GM20000 (cell line): ENCODE measurements at places on chromosomes 7 and 10.

DNA sequence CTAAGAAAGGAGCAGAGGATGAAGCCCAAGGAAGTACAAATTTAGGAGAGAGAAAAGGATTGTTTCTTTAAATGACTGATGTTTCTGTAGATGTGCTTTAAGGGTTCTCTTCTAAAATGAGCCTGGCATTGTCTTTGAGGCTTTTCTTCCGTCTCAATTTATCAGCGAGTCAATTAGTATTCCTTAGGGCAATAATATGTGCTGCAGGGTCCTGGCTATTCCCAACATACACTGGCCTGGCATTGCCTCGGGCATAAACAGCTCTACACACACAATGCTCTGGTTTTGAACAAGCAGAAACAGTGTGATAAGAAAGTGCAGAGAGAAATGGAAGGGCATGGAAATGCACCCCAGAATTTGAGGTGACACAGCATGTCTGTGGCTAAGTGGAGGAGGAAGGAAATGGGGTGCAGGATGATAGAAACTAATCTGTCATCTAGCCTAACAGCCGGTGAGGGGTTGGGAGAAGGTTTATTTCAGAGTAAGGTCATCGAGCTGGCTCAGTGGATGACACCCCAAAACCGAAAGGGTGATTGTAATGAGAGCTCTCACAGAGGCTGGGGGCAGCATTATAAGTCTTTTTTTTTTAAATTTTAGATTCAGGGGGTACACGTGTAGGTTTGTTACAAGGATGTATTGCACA, 67.5 kb upstream of the ARHGAP21 start:
- no peak for DNase-seq

- no peak for DNase-seq
Measured at GRCh38 chr10:21764466-21765189, 230.6 kb downstream of the MLLT10 start.

DNA sequence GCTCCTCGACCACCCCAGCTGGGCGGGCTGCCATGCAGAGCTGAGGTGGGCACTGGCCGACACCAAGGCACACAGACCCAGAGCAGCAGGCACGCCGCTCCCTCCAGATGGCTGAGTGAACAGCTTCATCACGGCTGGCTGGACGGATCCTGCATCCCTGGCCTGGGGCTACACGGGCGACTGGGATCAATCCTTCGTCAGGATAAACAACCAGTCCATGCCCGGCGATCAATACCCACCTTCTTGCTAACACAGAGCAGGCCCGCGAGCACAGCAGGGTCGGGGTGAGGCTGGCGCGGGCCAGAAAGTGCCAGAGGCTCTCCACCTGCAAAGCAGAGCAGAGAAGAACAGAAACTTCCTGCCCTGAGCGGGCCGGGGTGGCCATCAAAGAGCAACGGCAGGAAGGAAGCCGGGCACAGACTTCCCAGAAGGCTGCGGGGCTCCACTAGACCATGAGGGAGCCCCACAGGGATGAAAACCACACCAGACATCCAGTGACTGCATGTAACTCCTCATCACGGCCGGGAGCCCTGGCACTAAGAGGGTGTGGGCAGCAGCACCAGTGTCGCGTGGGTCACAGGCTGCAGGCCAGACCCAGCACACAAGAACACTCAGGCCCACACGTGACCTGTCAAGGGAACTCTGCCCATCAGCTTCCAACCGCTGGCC, 166.4 kb downstream of the MAD1L1 start:
- DNase-seq, result peak; percentile 65

- DNase-seq, result no peak
Measured at GRCh38 chr7:156378806-156379205, 261.8 kb upstream of the RNF32 start.

DNA sequence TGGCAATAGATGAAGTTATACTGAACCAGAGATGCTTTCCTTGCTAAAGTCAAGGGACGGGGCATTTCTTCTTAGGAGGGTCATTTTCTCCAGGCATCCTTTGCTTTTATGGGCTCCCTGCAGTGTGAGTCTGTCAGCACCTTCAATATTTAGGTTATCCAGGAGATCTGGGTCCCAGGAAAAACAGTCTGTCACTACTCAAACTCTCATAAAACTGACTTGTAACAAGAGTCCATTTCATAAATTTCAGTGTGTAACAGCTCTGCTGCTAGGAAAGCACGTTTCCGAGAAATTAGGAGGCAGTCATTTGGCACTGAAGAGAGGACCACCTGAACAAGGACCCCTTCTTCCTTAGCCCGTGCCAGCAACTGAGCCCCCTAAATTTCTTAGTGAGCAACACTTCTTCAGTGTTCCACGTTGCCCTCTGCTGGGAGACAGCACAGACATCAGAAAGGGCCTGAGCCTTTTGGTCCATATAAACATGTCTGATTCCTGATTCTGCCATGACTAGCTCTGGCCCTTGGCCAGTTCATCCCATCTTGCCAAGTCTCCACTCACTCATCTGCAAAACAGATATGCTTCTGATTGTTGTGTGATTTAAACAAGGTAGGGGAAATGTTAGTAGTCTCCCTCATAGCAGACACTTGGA, 7.2 kb downstream of the GCC1 start:
- no peak for DNase-seq

GRCh38 chr10:63666836-63667383, 145.7 kb downstream of the REEP3 start:
- peak; percentile 56 for DNase-seq

DNA sequence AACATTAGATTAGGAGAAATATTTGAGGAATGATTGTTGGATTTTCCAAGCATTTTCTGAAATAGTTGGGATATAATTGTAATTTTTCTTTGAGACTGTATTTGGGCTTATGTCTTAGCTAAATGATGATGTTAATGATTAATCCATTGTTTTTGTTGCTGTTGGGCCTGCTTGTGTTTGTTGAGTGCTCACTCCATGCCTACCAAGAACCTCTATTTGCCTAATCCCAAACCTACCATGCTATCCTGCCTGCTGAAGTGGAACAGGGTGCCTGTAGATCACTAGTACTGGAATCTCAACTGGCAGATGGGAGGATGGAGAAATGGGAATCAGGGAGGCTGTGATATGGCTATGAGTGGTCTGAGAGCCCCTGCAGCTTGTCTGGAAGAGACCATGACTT, 565.5 kb downstream of the SORCS3 start:
- no peak for DNase-seq

DNA sequence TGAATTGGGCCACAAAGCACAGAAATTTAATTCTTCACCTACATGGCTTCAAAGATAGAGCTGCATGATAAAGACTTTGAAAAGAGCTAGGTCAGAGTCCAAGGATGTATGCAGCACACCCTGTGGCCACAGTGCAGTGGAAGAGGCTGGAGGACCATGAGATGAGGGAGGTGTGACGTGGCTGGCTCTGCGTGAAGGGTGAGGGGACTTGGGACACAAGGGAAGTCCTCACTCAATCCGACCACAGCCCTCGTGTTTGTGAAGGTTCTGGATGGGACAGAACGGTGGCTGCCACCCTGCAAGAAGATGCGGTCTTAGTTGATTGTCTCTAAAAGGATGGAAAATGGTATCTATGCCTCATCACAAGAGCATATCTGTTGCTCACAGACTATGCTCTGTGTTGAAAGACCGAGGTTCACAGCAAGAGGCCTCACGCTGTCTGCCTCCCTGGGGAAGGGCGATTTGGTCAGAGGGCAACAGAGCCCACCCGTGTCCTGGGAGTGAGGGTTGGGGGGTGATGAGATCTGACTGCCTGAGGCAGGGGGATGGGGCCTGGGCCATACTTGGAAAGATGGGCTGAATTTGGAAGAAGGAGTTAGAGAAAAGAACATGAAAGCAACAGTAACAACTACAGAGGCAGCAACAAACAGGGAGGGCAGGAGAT, 174.4 kb upstream of the SHH start:
- no peak for DNase-seq

- DNase-seq, result no peak
Measured at GRCh38 chr7:92325173-92325572, 79.4 kb downstream of the ANKIB1 start.

GRCh38 chr7:372932-373791, 83.2 kb downstream of the FOXL3 start:
- no peak for DNase-seq

DNA sequence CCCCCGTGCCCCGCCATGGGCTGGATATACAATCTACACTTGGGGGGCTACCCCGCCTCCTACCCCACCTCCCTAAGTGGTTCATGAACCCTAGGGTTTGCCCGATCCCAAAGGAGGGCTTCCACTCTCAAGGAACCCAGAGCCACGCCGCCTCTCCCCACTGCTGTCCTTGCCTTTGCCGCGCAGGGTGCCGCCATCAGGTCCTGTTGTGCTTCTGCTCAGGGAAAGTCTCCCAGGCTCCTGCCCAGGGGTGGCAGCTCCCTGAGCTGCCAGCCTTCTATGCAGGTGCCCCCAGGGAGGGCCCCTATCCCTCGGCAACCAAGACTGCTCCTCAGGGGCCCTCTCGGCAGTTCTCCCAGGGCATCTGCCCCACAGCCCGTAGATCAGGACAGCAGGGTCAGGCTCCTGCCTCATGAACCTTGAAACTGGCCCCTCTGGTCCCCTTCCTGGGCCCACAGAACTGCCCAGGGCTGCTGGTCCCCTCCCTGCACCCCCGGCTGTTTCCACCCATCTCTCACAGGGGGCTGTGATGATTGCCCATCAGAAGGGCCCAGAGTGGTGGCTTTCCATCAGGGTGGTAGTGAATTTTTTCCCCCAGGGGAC, 13.0 kb upstream of the PCBD1 start:
- DNase-seq, result no peak

DNA sequence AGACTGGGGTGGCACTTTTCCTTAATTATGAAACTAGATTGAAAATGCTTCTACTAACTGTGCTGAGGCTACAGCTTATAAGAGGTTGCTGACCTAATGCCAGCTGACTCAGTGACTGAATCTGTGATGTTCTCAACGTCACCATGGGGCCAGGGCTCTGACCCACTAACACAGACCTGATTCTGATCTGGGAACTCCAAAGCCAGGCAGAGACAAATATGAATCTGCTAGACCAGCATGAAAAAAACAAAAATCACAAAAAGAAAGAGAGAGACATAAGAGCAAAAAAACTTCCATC, 16.1 kb downstream of the USP6NL start:
- no peak for DNase-seq

- DNase-seq, result peak; percentile 3
Measured at GRCh38 chr7:95046494-95047240, 139.3 kb downstream of the PPP1R9A start.

- no peak for DNase-seq
Measured at GRCh38 chr10:130792096-130792845, 519.2 kb downstream of the TCERG1L start.

DNA sequence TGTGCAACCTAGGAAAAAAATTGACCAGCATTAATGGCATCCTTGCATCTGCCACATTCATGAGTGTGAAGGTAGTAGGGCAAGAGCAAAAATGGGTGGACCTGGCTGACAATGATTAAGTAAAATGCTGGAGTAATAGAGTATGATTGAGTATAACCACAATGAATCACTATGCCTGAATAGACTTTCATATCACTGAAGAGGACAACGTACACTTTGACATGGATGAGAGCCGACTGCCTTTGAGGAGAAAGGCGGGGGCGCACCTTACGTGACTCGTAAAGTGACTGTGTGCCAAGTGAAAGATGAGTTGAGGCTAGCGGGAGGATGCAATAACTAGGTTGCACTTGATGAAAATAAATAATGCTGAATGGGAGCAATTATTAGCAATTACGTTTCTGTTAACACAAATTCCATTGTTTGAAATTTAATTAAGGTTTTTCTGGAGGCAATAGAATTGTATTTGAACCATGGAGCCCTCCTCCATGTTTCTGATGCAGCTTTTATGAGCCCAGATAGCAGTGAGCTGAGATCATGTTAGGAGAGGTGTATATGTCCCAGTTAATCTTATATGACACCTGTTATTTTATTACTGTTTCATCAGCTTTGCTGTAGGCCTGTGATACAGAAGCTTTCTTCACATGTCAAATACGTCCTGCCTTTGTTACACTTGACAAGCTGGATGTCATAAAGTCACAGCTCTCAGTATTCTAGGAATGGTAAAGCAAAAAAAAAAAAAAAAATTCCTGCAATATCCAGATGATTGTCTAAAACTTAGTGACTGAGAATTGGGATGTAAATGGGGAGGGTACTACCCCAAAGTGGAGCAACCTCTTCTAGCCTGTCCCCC, 596.5 kb downstream of the NXPH1 start:
- DNase-seq, result no peak

GRCh38 chr7:138814816-138815332, 16.9 kb upstream of the ATP6V0A4 start:
- no peak for DNase-seq

- DNase-seq, result no peak
Measured at GRCh38 chr7:37728747-37729146, 45.2 kb downstream of the GPR141 start.

DNA sequence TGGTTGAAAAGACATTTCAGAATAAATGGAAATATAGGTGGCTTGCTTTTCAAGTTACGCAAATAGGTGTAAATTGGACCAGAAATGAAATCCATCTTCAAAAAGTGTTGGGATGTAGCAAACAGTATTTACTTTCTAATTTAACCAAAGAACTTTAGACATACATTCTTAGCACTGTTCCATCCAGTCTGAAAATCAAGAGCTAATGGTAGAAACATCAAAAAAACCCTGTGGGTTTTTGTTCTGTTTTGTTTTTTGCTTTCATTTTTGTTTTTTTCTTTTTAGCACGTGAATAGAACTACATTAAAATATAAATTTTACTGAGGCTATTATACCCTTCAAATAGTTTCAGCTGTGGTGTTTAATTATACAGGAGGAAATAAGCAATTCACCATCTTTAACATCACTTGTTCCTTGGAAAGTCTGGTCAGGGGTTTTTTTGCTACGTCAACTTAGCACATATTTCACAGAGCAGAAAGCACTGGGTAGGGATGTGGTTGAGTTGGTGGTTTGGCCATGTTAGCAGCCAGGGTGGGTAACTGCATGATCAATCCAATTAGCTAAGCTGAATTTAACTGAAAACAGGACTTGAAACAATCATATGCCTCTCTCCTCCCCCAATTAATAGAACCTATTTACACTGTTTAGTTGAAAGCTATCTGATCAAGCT, 275.4 kb upstream of the PFKP start:
- no peak for DNase-seq

GRCh38 chr7:36711256-36711655, 13.0 kb downstream of the AOAH start:
- no peak for DNase-seq

GRCh38 chr7:26449175-26450165, 157.8 kb downstream of the SNX10 start:
- no peak for DNase-seq

GRCh38 chr10:121303287-121303890, 294.9 kb downstream of the FGFR2 start:
- DNase-seq, result no peak

GRCh38 chr10:101073631-101074030, 11.8 kb downstream of the KAZALD1 start:
- no peak for DNase-seq

- no peak for DNase-seq
Measured at GRCh38 chr7:139772115-139772514, 5.7 kb downstream of the HIPK2 start.

- DNase-seq, result no peak
Measured at GRCh38 chr10:86647773-86648703, 6.3 kb upstream of the OPN4 start.

DNA sequence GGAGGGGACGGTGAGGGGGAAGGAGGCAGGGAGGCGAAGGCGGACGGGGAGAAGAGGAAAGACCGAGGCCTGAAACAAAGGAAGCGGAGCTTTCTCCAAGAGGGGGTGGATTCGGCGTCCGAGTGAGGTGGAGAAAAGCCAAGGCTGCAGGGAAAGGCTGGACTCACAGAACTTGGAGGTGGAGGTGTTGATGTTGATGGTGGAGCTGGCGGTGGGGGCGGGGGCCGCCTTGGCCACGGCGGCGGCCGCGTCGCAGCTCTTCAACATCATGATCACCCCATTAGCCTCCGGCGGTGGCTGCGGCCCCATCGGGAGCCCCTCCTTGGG, 578 bp downstream of the CACUL1 start:
- peak; percentile 55 for DNase-seq
